Epithelial cell of prostate (primary cell): ENCODE measurements at places on chromosomes 12 and 14.
A peak's percentile ranks its signal among the peaks of the same experiment; 100 is the strongest.

DNA sequence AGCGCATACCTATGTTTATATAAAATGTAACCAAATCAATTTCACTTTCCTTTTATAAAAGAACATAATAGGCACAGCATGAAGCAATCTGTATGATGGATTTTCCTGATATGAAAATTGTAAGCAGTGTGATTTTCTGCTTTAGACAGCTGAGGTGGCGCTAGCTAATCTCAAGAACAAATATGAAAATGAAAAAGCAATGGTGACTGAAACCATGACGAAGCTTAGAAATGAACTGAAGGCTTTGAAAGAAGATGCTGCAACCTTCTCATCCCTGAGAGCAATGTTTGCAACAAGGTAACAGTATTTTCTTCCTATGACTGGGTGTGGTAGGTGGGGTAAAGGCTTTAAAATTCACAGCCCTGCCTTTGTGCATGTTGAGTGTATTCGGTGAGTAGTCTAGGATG, 65.0 kb upstream of the FGD4 start:
- DNase-seq: no peak

DNA sequence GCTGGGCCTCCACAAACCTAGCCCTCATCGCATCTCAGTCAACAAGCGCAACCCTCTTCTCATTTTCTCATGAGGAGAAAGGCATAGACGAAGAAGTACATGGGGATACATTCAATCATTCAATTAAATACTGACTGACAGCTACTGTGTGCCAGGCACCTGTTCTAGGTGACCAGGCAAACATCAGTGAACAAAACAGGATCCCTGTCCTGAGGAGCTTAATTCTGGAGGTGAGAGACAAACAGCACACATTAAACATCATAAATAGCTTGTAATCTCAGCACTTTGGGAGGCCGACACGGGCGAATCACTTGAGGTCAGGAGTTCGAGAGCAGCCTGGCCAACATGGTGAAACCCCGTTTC, 362 bp upstream of the ACYP1 start:
- no peak for DNase-seq

DNA sequence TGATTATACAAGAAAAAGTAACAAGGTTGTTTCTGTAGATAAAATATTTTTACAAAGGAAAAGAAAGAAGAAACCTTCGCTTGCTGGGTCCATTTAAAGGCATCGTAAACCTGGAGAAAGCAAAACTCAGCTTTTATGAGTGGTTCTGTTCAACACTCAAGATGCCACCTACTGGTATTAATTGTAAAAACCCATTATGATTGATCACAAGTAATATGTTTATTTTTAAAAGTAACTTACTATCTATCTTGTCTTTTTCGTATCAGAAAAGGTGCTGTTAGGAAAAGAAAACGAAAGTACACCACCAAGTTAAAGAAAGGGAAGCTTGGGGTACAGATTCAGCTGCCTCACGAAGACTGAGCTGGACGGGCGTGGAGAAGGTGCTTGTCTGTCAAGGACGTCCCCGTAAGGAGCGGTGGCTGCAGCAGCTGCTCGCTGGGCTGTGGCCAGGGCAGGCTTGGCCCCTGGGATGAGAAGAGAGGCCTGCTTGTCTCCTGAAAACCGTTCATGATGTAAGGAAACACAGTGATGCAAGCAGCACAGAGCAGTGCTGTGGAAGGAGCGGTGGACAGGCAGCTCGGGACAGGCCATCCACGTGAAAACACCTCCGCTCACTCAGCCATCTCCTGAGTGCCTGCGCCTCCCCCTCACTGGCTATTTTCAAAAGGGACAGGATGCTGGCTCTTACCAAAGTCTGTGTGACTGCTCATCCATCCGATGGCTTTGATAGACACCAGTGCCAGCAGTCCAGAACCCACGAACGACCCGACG, 25.0 kb downstream of the SLC15A4 start:
- no peak for DNase-seq

GRCh38 chr12:93573552-93574223, 1.2 kb downstream of the SOCS2 start:
- no peak for DNase-seq

DNA sequence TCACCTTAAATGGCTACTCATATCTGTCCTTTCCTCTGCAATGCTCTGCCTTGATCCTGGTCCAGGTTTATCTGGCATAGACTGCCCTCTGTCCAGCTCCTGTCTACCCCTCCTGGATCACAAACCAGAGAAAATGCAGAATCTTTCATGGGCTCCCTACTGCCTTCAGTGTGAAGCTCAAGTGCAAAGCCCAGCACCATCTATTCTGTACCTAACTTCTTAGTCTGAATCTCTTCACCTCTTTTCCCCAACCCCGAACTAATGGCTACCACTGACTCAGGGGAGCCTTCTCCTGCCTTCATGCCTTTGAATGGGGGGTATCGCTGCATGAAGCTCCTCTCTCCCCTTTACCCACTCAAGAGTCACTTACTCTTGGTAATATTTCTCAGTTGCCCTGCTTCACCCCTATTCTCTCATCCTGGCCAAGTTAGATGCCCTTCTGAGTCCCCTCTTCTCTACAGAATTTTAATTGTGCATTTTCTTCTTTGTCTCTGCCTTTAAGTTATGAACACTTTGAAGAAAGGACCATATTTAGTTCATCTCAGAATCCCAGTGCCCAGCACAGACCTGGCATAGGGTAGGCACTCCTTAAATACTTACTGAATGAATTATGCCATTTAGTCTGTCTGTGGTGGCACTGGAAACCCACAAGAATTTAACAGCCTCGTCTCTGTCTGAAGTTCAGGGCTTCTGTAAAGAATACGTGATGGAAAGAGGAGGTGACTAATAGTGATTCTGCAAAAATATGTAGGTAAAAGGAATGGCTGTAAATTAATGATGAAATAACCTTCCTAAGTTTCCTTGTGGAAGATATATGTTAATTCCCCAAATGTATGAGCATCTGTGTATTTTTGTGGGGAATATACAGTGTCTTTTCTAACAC, 191.3 kb upstream of the AMIGO2 start:
- DNase-seq: peak; percentile 96

GRCh38 chr12:80778005-80778541, 61.4 kb downstream of the MYF5 start:
- peak; percentile 80 for DNase-seq

- DNase-seq: no peak
Observed at GRCh38 chr14:43161477-43161876, 1345.6 kb downstream of the FSCB start.

DNA sequence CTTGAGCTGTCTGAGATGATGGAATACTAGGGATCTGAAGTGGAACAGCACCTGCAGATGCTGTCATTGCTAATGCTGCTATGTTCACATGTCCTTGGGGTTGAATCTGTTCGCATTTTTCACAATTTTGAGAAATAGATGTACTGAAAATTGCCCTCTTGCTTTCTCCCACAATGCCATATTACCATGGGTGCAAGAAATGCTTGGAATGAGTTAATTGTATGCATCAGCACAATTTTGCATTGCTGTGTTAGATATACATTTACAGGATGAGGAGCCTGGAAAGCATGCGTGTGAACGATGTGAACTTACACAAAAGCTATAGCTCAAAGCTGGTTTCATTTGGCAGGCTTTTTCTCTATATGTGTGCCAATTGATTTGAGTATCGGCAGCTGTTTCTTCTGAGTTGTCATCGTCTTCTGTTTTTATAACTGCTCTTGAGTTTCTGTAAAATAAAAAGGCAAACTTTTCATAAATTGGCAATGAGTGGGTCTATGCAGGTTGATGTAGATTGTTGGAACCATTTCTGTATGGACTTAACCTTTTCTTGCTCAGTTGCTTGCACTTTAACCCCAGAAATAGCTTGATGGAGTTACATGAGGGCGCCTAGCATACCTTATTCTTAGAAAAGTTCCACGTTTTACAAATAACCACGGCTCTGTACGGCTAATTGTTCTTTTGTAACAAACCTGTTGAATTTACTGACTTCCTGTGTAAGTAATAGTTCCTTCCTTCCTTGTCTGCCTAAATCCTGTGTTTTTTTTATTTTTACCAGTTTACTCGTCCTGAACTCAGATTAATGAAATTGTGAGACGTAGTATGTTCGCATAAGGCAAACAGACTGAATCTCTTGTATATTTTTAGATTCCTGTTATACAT, 105.9 kb downstream of the FGD4 start:
- no peak for DNase-seq

DNA sequence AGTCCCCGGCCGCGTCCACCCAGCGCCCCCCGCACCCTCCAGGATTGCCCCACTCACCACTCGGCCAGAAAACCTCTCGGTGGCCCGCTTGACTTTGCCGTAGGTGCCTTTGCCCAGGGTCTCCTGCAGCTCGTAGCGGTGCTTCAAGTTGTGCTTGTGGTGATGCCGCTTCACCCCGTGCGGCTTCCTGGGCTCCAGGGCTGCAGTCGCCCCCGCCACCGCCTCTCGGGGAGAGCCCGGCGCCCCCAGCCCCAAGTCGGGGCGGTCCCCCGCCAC, 459 bp downstream of the NUAK1 start:
- DNase-seq: no peak

DNA sequence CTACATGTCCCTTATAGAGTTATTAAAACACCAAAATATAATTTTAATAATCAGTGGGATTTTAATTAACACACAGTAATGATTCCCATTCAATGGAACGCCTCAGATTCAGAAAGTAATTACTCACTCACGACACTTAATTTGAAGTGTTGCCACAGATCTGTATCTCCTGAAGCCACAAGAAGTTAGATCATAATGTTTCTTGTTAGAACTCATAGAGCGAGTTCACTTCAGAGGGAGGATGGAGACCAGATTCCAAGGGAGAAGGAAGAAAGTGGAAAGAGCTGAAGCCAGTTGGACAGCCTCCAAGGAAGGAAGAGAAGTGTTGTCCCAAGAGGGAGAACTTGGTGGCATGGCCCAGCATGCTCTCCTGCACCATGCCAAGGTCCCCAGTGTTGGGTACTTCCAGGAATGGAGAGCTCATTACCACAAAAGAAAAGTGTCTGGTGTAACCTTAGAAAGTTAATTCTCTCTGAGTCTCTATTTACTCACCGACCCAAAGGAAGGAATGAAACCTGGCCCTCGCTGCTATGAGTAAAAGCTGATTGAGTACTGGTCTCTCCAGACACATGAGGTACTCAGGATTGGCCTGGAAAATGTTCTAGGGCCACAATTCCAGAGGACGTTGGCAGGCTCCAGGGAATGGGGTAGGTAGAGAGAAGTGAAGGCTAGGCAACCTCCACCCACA, 305.4 kb downstream of the BCL11B start:
- no peak for DNase-seq

- no peak for DNase-seq
Observed at GRCh38 chr14:104285508-104285840, 147.1 kb downstream of the KIF26A start.

DNA sequence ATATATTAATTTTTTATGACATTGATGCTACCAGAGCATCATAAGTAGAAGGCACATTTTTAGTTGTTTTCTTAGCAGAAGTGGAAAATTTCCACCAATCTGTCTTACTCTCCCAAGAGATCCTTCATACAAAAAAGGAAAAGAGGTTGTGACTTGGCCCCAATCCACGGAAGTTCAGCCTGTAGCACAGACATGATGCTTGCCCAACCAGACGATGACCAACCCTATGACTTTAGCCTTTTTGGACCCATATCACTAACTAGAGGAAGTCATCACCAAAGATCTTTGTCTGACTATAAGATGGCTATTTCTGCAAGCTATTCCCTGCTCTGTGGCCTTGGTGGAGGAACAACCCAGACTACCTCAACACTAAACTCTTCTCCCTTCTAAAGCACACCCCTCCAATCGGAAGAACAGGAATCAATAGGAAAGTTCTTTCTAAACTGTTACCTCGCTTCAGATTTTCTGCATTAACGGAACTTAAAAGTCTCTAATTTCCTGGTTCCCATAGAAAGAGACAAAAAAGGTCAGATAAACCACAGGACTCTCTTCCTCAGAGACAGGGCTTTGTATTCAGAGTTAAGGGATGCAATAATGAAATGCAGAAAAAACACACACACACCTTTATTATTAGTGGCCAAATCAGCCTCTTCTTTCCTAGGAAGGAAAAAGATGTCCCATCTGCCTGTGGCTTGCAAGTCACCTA, 4.1 kb upstream of the RHOJ start:
- DNase-seq: no peak

DNA sequence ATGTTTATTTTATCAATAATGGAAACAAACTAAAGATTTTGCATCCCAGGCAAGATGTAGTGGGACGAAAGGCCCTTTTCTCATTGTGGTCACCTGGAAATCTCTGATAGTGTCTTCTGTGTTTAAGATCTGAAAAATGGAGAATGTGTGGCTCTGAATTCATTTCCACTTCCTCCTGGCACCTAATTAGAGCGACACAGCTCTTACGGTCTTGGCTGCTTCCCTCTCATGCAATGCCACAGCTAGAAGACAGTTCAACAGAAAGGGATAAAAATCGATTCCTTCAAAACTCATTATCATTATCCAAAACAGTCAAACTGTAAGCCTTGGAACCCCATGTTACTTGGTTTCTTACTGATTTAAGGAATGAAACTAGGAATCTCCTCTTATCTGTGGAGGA, 9.3 kb downstream of the ST8SIA1 start:
- DNase-seq: no peak

DNA sequence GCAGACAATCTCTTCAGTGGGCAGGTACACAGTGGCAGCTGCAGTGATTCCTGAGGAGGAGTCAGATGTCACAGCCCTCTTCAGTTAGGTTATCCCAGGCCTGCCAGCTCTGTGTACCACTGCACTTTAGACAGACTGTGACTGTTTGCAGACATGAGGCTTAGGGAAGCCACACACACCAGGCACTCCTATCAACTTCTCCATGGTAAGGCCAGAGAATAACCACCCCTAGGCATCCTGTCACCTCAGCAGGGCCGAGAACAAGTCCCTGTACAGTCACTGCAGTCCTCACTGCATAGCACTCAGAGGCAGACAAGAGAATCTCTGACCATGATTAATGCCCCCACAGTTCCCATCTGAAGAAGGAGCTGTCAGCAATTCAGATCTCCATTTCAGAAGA, 296.5 kb downstream of the GALC start:
- no peak for DNase-seq

DNA sequence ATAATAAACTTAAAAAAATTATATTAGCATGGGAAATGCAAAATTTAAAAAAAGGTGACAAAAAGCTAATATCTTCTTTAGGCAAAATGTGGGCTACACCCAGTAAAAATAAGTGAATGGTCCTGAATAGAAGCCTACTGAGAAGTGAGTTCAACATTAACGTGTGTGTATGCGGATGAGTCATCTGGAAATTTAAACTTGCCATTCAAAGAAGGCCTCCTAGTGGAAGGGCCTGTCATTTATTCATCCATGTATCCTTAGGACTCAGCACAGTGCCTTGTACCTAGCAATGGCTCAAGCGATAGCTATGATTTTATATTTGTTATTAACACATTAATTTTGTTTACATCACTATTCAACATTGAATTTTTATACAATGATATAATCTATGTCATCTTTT, 226.2 kb downstream of the NUBPL start:
- DNase-seq: no peak

DNA sequence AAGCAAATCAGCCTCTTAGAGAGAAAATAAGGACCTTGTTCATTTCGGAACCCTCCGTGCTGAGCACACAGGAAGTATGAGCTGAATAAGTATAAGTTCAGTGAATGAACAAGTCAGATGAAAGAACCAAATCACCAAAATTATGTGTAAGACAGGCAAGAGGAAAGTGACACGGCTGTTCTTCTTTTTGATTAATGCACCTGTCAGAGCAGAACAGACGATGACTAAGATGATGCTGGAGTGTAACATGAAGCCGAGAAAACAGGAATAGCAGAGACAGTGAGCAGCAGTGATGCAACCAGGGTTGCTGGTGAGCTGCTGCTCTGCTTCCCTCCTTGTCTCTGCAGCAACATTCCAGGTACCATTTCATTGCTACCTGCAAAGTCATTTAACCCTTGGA, 861.1 kb downstream of the GALC start:
- peak; percentile 91 for DNase-seq

GRCh38 chr14:37991027-37991426, 216.7 kb upstream of the SSTR1 start:
- DNase-seq: no peak
